ENCODE measurements at places on chromosomes 16 and 17.

DNA sequence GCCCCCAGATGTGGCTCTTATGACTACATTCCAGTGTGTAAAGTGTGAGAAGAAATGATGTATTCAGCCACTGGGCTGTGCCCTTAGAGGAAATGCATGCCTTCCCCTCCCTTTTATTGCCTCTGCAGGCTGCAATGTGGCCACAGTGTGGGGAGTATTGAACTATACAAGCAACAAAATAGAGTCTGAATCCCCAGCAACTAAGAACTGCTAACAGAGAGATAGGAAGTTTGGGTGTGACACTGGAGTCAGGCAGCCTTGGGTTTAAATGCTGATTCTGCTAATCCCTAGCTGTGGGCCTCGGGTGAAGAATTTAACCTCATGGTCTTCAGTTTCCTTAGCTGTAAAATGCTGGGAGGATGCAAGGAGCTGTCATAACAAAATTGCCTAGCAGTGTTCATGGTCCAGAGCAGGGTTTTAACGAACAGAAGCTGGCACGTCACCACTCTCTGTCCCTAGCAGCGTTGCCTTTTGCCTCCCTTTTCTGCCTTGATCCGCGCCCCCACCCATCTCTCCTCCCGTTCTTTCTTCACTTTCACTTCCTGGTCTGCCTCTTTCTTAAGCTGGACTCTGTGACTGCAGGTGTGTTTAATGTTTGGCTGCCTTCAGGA, 50.3 kb downstream of the KPNA2 start:
- no peak for DNase-seq

DNA sequence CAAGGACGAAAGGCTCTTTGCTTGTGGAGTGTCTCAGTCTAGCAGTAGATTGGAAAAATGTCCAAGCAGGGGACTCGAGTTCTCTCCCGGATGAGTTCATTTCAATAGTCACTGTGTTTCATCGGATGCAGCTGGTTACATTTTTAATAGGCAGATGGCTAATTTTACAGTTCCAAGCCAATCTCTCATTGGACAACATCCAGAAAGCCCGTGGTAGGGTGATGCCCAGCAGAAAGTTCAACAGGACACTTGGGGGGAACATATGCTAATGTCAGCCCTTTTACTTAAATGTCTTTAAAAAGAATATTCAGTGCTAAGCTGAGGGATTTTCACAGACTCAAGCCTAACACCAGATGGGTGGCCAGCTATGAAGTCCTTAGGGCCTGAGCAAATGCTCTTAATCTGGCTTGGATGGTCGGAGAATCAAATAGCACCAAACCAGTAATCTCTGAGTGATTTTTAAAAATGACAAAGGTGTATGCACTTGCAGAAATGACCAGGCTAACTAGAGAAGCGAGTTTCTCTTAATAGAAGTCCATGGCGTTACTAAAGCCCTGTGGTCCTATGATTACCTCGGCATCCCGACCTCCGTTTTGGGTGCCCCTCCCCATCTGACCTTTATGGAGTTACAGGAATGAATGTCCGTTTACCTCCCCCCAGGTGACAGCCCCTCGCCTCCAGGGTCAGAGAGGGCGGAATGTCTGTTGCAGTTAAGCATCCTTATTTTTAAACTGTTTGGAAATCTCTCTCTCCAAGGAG, 289.2 kb upstream of the SALL1 start:
- DNase-seq: no peak

- no peak for DNase-seq
These were observed 20.8 kb upstream of the ATP5MC1 start for GRCh38 chr17:48871551-48872351.

DNA sequence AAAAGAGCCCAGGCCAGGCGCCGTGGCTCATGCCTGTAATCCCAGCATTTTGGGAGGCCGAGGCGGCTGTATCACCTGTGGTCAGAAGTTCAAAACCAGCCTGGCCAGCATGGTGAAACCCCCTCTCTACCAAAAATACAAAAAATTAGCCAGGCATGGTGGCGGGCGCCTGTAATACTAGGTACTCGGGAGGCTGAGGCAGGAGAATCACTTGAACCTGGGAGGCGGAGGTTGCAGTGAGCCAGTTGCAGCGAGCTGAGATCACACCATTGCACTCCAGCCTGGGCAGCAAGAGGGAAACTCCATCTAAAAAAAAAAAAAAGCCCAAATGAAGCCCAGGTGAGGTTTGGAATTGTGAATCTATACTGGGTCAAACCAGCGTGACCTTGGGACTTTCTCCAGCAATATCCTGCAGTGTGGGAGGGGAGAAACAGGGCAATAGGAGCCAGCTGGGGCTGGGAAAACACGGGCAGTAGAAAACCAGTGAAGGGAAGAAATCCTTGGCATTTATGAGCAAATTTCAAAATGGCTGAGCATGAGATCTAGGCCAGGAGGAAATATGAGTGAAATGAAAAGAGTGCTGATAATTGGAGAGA, 8.2 kb upstream of the DHX8 start:
- DNase-seq: no peak

GRCh38 chr17:57438066-57438731, 181.9 kb downstream of the MSI2 start:
- DNase-seq: peak; percentile 56

- DNase-seq: peak; percentile 93
These were observed 5.0 kb downstream of the SLC5A2 start for GRCh38 chr16:31487720-31488467.

Measured in spleen (tissue), 13 donors.